ENCODE measurements at places on chromosomes 4 and X.

GRCh38 chr4:4752576-4753401 lies 106.7 kb upstream of the MSX1 start:
- no peak for DNase-seq

GRCh38 chr4:120672076-120672475 lies 250.4 kb downstream of the PRDM5 start:
- no peak for DNase-seq

DNA sequence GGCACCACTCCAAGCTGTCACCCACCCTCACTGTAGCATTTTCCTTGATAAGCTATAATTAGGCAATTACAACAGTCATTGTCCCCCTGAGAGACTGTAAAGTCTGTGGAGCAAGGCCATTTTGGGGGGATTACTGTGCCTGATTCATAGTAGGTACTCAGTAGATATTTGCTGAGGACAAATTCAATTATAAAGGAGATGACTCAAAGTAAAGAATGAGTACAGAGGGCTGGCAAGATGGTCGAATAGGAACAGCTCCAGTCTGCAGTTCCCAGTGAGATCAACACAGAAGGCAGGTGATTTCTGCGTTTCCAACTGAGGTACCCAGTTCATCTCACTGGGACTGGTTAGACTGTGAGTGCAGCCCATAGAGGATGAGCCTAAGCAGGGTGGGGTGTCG lies 42.0 kb downstream of the MAOB start:
- no peak for DNase-seq

DNA sequence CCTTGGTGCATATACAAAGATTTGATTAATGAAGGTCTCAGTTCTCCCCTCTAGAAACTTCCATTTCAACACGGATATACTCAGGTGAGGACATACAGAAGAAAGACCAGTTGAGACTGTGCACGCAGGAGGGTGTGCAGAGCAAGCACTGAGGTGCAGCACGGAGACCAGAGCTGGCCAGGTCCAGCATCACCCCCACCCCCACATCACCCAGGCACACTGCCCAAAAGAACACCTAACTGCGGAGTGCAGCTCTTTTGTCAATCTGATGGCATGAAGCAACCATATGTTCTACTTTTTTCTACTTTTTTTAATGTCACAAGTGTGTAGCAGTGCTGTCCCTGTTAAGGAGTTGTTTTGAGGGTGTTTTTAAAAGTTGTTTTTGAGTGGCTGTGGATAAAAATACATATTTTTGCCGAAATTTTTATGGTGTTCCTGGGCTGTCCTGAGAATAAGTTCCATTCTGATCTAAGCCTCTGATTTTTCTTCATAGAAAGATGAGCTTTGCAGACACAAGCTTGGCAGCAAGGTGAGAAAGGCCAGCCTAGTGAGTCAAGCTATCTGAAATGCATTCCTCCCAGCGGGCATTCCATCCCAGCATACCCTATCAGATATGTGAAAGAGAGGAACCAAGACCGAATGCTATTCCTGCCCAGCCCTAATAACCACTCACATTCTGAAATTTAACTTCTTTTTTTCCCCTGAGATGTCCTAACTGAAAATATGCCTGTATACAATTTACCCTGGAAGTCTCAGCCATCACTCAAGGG lies 173.7 kb downstream of the PTTG2 start:
- DNase-seq = no peak

GRCh38 chr4:3402491-3403347 lies 39.0 kb upstream of the HGFAC start:
- no peak for DNase-seq
